ENCODE measurements at places on chromosomes 13 and 19.

- DNase-seq: no peak
Observed at GRCh38 chr19:38904581-38905539, 5.1 kb downstream of the NFKBIB start.

- no peak for DNase-seq
Observed at GRCh38 chr19:33064458-33064791, 263 bp downstream of the RHPN2 start.

DNA sequence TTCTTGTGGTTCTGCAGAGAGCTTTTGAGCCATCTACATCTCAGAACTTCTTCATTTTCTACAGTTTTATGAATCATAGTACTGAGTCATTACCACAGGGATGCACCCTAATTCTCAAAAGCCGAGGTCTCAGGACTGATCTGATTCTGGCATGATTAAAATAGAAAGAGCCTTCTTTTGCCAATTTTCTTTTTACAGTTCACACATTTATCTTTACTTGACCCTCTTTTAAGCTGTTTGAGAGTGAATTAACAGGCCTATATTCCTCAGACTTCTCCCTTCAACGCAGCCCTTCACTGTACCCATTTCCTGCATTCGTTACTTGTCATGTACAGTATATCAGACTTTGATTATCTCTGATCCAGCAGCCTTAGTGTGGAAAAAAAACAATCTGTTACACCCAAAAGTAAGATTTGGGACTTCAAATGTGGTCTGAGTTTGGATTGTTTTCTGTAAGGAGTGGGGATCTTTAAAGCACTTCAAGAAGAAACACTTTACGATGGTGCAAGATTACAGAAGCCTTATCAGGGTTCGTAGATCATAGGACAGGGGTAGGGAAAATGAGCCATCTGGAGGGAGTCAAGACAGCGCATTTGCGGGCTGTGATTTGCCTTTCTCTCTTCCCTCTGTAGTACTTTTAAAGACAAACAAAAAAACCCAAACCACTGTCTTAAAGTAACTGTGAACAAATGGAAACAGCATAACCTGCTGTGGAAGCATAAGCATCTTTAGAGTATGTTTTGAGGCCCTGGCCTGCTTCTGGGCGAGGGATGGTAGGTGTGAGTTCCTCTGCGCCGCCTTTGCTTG is 15.3 kb upstream of the GPR183 start:
- DNase-seq: no peak

GRCh38 chr19:632579-633067 is 714 bp downstream of the POLRMT start:
- DNase-seq: no peak
